ENCODE measurements at places on chromosomes 11 and 22.

DNA sequence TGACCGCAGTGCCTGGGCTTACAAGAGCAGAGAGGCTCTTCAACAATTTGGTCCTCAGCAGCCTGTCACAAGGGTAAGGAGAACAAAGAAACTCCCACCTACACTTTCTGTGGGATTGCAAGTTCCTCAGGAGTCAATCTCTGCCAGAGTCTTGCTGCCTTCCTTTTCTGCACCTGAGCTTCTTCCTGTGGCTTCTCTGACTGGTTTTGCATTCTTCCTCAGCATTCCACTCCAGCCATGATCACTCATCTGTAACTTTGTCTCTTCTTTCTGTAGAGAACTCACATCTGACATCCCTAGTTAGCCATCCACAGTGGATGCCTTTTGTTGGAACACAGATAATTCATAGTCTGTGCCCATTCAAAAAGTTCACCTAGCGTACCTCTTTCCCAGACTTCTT lies 14.2 kb upstream of the OR6A2 start:
- no peak for DNase-seq

DNA sequence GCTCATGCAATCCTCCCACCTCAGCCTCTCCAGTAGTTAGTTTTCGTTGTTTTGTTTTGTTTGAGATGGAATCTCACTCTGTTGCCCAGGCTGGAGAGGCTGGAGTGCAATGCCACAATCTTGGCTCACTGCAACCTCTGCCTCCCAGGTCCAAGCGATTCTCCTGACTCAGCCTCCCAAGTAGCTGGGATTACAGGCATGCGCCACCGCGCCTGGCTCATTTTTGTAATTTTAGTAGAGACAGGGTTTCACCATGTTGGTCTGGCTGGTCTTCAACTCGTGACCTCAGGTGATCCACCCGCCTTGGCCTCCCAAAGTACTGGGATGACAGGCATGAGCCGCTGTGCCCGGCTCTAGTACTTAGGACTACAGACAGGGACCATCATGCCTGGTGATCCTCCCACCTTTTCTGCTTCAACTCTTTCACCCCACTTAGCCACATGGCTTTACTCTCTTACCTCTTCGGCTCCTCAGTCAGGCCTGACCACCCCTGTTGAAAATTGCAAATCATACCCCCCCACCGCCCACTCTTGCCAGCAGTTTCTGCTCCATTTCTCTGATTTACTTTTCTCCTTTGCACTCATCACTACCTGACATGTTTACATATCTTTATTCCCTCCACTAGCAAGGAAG lies 157.1 kb upstream of the GRK3 start:
- no peak for DNase-seq

GRCh38 chr11:10492084-10492483 lies 37.0 kb downstream of the AMPD3 start:
- DNase-seq = no peak

DNA sequence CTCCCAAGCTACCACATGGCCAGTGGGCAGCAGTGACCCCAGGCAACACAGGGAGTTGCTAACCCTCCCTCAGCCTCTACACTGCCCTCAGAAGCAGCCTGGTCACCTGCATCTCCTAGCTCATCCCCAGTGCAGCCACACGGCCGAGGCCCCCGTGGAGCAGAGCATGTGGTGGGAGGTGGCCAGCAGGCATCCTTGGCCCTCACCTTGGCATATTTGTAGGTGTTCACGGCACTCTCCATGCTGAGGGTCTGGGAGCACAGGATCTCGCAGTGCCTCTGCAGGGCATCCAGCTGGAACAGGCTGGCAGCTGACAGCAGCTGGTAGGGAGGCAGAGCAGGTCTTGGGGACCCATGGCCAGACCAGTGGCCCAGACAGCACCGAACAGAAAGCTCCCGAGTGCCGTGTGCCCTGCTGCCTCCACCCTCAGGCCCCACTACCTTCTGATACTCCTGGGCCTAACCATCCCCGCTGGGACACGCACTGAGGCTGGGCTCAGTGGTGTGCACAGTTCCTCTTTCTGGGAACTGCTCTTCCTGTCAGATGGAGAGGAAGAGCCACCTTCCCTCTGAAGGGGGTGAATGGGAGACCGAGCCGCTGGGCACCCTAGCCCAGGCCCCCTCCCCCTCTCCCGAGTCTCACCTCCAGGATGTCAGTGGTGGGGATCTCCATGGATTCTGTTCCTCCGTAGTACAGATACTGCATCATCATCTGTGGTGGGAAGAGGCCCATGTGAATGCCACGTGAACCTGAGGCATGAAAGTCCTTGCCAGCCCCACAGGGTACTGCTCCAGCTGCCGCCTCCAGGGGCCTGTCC lies 48.8 kb downstream of the NAT10 start:
- peak; percentile 20 for DNase-seq
